ENCODE measurements at places on chromosomes 7 and 10. TPM values are rescaled to one million over a fixed set of nuclear protein-coding genes. Genes with fewer than 3 reads are reported as not detected.
A peak's percentile ranks its signal among the peaks of the same experiment; 100 is the strongest.

GRCh38 chr10:121063744-121064143 lies 212.6 kb downstream of the WDR11 start:
- no peak for DNase-seq

DNA sequence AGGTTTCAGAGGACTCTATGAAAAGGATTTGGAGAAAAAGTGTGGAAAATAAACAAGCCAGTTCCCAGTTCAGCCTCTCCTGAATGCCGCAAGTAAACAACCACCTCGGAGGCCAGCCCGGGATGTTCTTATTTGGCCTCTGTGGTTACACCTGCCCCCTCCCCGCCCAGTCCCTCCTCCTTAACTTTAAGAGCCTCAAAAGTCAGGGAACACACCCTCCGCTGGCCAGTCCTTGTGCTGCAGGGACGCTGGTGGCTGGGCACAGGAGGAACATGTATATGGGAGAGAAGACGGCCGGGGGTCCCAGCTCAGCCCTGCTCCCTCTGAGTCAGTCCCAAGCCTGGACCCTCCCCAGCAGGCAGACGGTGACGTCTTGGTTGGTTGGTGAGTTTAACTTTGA lies 6.1 kb downstream of the CHST3 start:
- DNase-seq: no peak

Gene SPDYE16
- not detected for total RNA-seq

DNA sequence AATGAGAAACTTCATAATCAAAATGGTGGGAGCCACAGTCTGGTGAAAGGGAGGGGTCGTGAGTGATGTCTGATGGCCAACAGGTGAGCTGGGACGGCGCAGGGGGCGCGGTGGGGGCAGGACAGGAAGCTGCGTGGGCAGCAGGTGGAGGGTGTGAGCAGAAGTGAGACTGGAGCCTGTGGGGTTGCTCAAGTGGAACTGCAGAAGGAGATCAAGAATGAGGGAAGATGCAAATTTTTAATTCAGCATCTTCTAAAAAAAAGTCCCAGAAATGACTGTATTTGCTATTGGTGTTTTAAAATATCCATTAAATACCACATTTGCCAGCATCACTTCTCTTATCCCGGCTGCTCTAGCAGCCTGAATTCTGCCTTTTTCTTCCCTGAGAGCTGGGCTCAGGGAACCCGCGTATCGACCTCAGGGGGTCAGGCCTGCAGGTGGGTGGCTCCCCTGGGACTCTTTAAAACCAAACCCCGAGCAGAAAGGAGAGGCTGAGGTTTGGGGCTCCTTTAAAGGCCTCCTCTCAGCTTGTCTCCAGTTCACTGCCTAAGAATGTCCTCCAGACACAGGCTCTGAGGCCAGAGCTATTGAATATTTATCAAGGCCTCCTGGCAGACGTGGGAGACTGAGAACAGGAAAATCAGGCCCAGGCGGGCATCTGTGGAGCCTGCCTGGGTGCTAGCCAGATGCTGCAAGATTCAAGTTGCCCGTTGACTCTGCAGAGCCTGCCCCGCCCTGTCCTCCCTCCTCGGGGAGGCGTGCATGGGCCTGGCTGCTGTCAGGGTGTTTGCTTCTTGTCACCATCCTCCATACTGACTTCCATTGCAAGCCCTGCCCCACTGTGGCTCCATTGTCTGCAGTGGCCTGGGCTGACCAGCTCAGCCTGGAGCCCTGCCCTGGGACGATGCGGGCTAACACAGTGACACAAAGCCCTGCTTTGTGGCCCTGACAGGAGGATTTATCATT lies 53.9 kb downstream of the SYPL1 start:
- DNase-seq: no peak

Gene GTF2IRD1
- 8.6 TPM for total RNA-seq

GRCh38 chr10:89887406-89887805 lies 186.0 kb downstream of the KIF20B start:
- DNase-seq: no peak

Gene SVIL
- 176 TPM for total RNA-seq

- DNase-seq: no peak
Observed at GRCh38 chr10:132576671-132577349, 39.2 kb downstream of the INPP5A start.

- DNase-seq: no peak
Observed at GRCh38 chr7:33422825-33423645, 293.7 kb downstream of the BBS9 start.

GRCh38 chr10:69715899-69716606 lies 85.7 kb upstream of the COL13A1 start:
- DNase-seq: no peak

GRCh38 chr7:117274951-117275350 lies 47.9 kb downstream of the WNT2 start:
- DNase-seq: no peak

- DNase-seq: no peak
Observed at GRCh38 chr7:51785171-51785570, 468.6 kb upstream of the COBL start.

Gene SLC39A12
- total RNA-seq: not detected

- no peak for DNase-seq
Observed at GRCh38 chr7:14894826-14895225, 7.7 kb downstream of the DGKB start.

GRCh38 chr10:119821182-119821581 lies 51.5 kb downstream of the MCMBP start:
- no peak for DNase-seq

- no peak for DNase-seq
Observed at GRCh38 chr7:104627516-104627915, 299.1 kb downstream of the LHFPL3 start.

- no peak for DNase-seq
Observed at GRCh38 chr10:62243647-62243997, 25.0 kb downstream of the RTKN2 start.

Gene AKR1B15
- total RNA-seq: not detected

GRCh38 chr10:4825868-4826791 lies at the start of gene AKR1E2:
Gene AKR1E2, plus strand, starts transcription at chr10:4826207. Its CDS starts 118 bp downstream, at chr10:4826325.
- DNase-seq: peak; percentile 63

DNA sequence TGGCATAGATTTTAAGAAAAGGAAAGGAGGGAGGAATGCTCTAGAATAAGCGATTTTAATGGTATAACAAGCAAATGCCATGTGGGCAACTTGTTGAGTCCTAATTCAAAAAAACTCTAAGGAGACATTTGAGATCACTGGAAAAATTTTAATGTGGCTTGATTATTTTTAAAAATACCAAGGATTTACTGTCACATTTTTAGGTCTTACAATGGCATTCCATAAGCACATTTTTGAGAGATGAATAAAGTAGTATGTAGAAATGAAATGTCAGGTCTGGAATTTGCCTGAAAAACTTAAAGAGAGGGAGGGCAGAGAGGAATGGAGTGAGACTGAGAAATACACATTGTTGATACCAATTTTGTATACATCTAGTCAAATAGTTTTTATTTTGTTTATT lies 20.3 kb downstream of the NCAPG2 start:
- DNase-seq: no peak

Gene MSS51
- total RNA-seq: 5.9 TPM

Gene MKX
- total RNA-seq: 6.2 TPM

DNA sequence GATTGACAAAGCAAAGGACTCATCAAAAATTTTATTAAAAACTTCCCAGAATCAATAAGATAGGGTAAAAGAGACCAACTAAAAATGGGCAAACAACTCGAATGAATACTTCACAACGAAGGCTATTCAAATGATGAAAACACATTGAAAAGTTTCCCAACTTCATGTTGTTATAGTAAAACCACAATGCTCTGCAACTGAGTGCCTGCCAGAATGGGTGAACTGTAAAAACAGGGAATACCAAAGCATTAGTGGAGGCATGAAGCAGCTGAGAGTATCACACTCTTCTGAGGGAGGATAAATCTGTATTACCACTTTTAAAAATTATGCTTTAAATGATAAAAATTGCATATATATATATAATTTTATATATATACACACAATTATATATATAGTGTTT lies 1214.7 kb downstream of the SORCS3 start:
- DNase-seq: no peak

DNA sequence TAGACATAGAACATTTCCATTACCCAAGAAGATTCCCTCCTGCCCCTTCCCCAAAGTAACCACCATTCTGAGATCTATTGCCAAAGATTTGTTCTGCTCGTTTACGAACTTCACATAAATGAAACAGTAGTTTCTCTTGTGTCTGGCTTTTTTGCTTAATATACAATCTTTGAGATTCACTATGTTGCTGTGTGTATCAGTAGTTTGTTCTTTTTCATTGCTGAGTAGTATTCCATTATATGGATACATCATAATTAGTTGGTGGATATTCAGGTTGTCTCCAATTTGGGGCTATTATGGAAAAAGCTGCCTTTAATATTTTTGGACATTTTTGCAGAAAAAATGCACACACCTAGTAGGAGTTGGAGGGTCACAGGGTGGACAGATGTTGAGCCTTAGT lies 124.3 kb downstream of the SLIT1 start:
- no peak for DNase-seq

DNA sequence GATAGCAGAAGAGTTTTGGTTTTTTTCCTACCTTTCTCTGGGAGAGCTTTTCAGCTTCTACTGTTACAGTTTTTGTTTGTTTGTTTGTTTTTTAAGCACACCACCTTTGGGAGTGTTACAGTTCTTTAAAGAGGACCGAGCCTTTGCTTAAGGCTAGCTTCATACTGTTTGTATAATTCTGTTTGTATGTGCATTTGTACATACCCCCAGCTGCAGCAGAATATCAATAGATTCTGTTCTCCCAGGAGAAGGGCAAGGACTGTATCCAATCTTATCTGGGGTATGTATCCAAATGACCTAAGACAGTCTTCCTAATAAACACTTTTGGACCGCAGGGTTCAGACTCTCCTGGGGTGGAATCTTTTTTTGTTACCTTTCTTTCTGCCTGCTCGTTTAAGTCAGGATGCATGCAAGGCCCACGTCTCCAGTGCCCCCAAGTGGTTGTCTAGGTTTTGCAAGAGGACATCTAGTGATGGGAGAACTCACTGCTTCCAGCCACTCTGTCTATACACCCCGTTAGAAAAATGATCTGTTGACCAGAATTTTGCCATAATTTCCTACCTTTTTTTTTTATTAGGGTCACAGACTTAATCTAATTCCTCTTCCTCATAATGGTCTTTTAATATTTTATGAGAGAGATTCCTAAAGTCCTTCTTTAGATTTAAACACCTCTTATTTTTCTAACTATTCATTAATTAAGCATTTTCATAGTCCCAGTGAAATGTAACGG lies 23.9 kb downstream of the NRF1 start:
- peak; percentile 8 for DNase-seq

DNA sequence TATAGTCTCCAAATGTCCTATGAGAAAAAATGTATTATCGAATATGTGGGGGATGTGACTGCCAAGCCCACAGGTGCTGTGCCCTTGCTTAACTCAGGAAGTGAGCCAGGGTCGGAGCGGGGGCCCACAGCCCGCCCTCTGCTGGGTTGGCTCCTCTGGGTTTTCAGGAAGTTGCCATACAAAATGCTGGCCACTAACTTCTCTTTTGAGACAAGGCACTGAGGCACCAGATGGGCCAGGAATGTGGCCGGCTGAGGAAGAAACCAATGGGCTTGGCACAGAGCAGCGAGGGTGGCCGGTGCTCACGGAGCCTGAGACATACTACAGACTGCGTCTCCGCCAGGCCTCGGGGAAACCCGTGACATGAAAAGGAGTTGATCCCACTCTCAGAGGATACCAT lies 58.9 kb downstream of the FAM53B start:
- DNase-seq: no peak

Measured in urinary bladder (tissue), 4 donors.